ENCODE measurements at places on chromosomes 16 and 17.

DNA sequence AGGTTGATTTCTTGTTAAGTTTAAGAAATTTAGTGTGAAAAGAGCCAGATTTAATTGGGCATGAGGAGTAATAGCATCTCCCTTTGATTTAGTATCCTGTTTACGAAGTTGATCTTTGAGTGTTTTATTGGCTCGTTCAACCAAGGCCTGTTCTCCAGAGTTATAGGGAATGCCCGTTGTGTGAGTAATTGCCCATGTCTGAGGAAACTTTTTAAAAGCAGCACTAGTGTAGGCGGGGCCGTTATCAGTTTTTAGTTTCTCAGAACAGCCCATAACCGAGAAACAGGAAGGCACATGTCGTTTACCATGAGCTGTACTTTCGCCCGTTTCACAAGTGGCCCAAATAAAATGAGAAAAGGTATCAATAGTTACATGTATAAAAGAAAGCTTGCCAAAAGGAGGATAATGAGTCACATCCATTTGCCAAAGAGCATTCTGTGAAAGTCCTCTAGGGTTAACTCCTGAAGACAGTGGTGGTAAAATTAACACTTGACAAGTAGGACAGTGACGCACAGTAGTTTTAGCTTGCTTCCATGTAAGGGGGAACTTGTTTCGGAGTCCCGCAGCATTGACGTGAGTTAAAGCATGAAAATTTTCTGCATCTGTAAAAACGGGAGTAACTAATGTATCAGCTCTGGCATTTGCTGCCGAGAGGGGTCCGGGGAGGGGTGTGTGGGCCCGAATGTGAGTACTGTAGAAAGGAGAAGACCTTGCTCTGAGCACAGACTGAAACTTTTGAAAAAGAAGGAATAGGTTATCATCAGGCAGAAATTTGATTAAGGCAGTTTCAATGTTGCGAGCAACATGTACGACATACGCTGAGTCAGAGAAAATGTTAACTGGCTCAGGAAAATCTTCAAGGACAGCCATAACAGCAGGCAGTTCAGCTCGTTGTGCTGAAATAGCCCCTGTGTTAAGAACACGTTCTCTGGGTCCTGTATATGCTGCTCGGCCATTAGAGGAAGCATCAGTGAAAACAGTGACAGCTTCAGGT lies 18.5 kb upstream of the KCTD5 start:
- no peak for DNase-seq

DNA sequence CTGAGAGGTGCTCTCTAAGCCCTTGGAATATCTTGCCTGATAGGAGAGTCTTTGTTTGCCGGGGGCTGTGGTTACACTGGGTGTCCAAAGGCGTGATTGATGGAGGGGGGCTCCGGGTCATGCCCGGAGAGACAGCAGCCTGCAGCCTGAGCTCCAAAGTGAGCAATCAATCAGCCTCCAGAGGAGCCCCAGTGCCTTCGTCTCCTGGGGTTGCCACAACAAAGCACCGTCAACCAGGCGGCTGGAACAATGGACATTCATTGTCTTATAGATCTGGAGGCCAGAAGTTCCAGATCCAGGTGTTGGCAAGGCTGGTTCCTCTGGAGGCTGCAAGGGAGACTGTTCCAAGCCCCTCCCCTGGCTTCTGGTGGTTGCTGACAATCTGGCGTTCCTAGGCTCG lies 24.0 kb upstream of the GINS2 start:
- DNase-seq: no peak

GRCh38 chr17:74637265-74637664 lies 13.7 kb upstream of the CD300E start:
- no peak for DNase-seq

DNA sequence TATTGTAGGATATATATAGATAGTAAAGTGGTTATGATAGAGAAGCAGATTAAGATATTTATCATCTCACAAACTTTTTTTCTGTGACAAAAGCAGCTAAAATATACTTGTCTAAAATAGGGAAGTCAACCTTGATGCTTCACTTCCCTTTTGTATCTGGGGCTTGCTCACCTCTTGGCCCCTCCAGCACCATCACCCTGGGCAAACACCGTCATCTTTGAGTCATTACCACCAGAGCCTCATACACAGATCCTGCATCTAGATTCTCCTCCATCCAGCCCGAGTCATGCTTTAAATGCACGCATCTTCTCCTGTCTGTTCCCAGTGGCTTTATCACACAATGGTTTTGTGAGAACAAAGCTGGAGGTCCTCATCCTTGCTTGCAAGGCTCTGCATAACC lies 1062.7 kb upstream of the EEF2KMT start:
- DNase-seq: no peak

DNA sequence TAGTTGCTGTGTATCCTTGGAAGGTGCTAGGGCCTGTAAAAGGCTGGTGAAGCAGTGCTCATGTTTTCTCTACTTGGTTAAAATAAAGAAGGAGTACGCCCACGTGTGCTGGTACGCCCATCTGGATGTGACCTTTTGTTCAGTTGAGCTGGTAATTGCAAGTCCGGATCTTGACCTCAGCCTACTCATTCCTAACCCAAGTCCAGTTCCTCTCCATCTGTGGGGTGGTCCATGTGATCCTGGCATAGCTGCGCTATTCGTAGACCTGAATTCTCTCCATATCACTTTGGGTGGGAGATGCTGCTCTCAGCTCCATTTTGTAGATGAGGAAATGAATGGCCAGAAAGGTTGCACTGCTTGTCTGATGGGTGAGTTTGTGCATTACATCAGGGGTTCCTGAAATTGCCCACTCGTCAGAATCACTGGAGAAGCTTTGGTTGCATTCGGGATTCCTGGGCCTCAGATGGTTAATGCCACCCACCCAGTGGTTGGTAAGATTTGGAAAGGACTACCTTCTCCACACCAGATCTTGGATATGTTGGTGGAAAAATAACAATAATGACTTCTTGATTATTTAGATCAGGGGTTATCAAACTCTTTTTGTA lies 328.8 kb downstream of the CPPED1 start:
- DNase-seq: no peak

DNA sequence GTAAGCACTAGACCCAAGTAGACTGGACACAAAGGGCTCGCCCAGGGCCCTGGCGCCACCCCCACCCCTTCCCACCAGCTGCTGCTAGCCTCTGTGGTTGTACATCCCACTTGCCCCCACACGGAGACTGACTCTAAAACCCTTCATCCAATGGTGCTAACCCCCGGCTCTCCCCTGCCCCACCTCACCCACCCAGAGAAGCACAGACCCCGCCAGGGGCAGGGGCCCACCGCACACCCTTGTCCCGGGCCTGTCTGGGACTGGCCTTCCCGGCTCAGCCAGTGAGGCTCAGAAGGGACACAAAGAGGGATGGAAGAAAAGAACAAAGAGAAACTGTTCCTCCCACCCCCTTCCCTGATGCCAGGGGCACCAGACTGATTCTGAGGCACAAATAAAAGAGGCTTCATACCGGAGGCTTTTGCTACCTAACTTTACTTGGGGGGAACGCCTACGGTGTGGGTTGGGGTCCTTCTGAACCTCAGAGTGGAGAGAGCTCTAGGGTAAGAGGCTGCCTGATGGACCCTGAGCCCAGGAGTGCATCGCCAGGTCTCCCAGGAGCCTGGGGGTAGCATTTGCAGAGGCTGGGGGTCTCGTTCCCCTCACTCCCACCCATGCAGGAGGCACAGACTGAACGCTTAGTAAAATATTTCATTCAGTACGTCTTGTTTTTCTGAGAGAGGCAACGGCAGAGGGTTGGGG lies 8.2 kb downstream of the CORO6 start:
- DNase-seq: no peak

GRCh38 chr17:50563092-50563511 lies 2.6 kb downstream of the CACNA1G start:
- no peak for DNase-seq

- DNase-seq: no peak
Observed at GRCh38 chr17:45313996-45314740, 2.7 kb downstream of the MAP3K14 start.

DNA sequence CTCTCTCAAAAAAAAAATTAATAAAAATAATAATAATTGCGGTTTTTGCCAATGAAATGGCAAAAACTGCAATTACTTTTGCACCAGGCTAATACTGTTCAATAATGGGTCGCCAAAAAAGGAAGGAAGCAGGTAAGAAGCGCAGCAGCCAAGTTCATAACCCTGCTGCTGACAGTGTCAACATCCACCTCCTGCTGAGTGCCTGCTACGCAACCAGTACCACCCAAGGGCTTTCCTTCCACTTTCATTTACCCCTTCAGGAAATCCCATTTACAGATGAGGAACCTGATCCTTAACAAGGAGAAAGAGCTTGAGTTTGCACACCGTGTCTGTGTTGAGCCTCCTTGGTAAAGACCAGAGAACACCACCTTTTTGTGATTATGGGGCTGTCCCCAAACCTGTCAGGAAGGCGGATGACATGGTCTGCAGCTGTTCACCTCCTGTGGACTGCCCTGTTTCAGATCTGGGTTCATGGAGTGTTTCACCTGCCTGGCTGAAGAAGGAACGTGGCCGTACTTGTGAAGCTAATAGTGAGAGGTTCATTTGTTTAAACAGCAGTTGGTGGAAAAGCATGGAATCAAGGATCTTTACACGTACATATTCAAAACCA lies 378.0 kb downstream of the SLC39A11 start:
- DNase-seq: no peak

DNA sequence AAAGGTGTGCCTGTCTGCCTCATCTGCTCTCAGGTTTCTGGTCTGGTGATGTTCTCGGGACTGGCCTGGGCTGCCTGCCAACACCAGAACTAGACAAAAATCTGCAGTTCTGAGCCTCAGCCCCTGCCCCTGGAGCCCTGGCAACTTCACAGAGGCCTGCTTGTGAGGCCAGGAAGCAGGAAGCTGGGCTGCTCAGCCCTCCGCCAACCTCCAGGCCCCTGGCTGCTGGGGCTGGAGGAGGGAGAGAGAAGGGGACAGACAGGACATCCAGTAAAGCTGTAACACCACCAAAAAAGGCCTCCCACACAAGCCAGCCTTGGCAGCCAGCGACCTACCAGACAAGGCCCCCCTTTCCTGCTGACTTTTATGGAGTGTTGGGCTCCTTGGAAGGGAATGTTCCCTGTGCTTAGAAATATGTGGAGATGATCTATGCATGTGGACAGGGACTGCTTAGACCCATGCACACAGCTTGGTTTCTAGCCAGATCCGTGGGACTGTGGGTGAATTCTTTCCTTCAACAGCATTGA lies 157.6 kb downstream of the XYLT1 start:
- no peak for DNase-seq

Measured in GM12892 (cell line).